Colonic mucosa (tissue), 4 donors: ENCODE measurements at places on chromosomes 16 and 17.

- DNase-seq: peak; percentile 63
These were observed 1.2 kb downstream of the RABEP2 start for GRCh38 chr16:28923652-28924398.

DNA sequence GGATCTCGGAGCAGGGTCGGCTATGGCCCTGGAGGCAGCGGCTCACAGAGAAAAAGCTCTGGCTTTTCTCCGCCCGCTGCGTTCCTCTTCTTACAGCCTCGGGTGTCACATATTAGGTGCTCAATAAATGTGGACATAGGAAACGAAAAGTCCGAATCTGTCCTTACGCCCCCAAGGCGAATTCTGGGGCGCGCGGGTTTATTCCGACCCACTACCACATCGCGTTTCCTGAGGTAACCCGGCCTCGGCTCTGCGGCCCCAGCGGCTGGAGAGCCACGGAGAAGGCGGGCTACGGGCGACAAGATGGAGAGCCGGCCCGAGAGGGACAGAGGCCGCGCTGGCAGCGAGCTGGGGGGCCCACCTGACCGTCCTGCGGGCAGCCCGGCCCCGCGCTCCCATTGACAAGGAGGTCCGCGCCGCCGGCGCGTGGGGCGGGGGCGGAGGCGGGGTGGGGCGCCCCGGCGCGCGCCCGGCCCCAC is 573 bp upstream of the GNAO1 start:
- no peak for DNase-seq

DNA sequence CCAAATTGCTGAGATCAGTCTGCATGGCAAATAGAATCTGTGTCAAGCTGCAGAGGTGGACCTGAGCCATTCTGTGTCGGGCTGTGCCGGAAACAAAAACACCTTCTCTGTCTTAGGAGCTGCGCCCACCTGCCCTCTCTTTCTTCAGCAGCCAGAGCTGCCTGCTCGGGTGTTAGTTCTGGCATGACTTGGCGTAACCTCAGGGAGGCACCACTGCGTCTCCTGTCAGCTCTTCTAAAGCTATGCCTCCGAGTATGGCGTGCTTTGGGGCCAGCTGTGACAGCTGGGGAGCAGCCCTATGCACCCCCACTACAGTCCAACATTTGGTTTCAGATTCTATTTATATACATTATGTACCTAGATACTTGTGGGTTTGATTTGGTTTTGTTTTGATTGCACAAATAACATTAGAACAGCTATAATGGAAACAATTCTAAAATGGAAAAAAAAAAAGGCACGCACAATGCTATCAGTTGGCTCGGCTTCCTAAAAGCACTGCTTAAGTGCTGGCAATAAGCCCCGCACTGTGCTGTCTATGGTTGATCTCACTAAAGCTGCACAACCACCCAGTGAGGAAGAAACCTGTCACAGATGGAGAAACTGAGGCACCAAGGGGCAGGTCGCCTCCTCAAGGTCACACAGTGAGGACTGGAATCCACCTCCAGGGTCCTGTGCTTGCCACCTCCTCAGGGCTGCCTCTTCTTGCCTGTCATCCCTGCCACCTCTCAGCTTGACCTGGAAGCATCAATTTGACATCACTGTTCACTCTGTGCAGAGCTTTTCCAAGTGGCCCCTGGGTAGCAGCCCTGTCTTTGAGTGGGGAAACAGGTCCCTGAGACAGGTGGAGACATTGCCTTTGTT is 18.7 kb upstream of the ADGRG1 start:
- peak; percentile 19 for DNase-seq

- no peak for DNase-seq
These were observed 88.8 kb downstream of the HS3ST3B1 start for GRCh38 chr17:14389681-14390080.

DNA sequence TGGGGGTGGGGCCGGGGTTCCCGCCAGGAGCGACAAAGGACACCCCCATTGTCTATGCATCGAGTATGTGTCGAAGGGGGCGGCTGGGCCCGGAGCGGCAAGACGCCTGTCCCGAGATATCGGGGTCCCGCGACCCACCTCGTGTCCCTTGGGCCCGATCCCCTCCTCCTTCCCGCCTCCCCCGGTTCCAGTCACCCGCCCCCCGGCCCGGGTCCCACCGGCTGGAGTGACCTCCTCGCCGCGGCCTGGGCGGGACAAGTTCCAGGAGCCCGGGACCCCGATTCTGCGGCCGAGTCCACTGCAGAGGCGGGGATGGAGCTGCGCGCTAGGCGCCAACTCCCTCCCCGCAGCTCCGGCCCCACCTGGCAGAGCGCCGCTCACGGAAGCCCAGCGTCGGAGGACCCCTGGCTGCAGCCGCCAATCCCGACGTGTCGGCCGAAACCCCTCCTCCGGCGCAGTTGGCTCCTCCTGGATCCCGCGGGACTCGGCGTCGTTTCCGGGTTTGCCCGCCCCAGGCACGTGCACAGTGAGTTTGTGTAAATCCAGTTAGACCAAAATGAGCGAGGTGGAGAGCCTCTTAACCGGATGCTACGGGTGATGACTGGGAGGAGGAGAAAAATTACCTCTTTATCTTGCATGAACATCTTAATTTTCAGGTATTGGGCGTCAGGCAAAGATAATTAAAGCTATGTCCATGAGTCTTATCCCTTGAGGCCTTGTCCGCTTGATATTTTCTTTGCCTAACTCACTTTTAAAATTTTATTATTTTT is at the start of gene NMRAL1:
TSS of gene NMRAL1 (minus strand) at position 434 of the 770 bp plus-strand sequence. CDS start 493 bp downstream, outside the sequence.
- peak; percentile 95 for DNase-seq

- no peak for DNase-seq
These were observed 3.0 kb upstream of the PPY start for GRCh38 chr17:43945074-43945829.

DNA sequence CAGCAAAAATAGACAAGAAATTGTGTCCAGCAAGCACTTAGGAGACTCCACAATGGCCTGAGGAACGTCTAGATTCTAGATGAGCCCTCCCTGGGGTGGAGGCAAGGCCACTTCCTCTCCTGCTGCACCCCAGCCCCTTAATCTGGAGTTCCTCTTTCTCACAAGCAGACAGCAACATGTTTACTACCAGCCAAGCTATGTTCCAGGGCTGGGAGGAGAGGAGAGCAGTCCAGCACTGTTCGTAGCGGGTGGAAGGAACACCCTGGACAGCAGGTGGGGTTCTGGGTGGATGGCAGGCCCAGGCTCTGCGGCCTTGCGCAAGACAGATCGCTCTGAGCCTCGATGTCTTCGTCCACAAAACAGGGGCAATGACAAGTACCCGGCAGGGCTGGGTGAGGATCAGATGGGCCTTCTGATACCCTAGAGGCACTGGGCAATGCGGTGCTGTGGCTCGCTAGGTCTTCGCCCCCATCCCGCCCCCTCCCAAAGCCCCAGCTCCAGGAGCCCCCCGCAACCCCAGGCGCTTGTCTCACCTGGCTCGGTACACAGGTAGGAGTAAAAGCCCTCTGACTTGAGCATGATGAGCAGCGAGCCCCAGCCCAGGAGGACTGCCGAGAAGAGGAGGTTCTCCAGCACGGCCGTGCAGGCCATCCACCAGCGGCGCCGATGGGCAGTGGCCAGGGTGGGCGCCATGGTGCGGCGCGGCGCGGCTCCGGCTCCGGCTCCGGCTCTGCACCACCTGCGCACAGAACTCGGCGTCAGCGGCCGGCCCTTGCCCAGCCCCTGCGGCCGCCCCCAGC is 1.3 kb downstream of the SLC43A2 start:
- DNase-seq: no peak

DNA sequence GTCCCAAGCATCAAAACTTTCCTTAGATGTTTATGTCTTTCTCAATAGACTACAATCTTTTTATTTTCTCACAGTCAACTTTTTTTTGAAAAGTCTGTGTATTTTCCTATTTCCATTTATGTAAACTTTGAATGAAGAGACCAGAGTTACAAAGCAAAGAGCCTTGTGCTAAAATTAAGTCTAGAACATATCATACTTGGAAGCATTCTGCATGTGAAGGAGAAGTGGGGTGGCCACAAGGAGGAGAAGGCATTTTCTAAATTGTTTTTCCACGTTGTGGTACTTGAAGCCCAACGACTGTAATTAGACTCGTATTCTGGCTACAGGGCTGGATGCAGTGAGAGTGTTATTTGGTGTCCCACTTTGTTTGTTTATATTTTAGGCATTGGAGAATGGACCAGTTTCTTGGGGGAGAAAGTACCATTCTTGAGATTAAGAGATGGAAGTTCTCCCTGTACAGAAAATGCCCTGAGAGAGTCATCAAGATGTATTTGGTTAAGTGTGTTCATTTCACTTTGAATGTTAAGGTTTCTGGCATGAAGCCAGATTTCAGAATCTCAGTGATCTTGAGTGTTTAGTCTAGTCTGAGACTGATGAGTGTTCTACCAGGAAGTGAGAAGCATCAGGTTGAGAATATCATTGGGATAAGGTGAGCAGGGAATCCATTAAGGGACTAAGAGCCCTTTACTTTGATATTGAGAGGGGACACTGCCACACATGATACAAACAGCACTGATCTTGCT is 71.6 kb downstream of the MAP2K6 start:
- DNase-seq: no peak

GRCh38 chr16:47949276-47949675 is 206.5 kb downstream of the ABCC12 start:
- no peak for DNase-seq

- DNase-seq: no peak
These were observed 235.2 kb downstream of the C16orf78 start for GRCh38 chr16:49608779-49609178.

GRCh38 chr17:31274252-31274651 is 22.8 kb downstream of the OMG start:
- DNase-seq: no peak

- no peak for DNase-seq
These were observed 157.2 kb downstream of the SNX29 start for GRCh38 chr16:12133729-12134128.

- DNase-seq: no peak
These were observed 14.7 kb upstream of the TMEM220 start for GRCh38 chr17:10744501-10745000.

- no peak for DNase-seq
These were observed 19.7 kb downstream of the DHRS7B start for GRCh38 chr17:21146362-21147015.
